ENCODE measurements at places on chromosomes 2 and 18.

DNA sequence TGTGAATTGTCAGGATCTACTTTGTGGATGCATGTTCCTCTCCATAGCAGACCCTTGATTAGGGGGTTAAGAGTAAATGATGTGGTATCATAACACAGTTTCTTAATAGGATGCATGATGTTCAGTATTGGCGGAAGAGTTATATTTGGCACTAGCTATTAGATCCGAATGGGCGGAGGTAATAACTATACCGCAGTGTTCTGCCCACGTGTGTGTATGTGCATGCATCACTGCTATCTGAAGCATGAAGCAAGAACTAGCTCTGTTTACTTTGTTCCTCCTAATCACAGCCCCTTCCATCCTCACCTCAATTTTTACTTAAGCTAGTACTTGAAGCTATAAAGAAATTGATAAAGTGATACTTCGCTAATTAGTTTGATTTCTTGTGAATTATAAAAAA lies 159.6 kb upstream of the NOSTRIN start:
- DNase-seq = no peak

- DNase-seq = no peak
Measured at GRCh38 chr18:63157293-63158011, 162.1 kb downstream of the BCL2 start.

DNA sequence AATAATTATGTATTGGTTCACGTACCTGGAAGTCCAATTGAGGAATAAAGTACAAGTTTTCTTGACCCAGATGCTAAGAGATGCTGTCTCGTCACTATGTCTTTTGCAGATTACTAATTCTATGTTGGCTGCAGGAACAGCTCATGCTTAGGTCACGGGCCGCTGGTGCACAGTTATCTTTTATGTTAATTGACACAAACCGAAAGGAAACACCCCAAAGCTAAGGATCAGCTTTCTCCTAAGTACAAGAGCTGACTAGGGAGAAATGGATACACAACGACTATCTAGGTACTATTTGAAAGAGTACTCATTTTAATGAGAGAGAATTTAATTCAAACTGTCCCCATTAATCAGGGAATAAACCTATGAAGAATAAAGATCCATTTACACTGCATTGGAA lies 217.7 kb upstream of the SLC35G4 start:
- DNase-seq = no peak

DNA sequence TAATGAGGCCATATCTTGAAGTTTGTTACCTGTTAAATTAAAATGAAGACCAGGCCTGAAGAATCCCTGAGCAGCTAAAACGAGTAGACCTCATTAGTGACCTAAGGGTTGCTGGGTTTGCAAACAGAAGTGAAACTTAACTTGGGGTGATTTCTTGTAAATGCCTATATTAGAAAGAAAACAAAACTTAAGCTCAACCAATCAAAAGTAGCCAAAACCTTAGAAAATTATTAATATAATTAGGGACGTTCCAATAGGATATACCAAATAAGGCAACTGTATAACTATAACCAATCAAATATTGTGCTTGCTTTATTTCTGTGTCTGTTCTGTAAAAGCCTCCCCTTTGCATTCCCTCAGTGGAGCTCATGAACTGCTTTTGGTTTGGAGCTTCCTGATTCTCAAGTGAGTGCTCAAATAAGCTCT lies 137.9 kb upstream of the VRK2 start:
- no peak for DNase-seq

DNA sequence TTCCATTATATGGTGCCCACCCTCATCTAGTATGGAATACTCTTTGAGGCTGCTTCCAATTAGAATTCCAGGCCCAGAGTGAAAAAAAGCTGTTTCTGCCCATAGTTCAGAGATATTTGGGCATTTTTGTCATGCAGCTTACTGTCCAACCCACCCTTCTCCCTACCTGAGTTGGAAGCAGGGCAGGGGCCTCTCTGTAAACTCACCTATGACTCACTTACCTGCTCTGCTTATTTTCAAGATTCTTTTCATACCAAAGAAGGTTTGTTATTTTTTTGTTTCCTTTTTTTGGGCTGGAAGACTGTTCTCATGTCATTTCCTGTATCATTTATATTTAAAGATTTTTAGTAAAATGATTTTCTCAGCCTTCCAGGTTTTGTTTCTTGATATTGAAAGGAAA lies 38.4 kb upstream of the PPP1R1C start:
- DNase-seq = no peak

GRCh38 chr2:20217041-20217970 lies 7.6 kb downstream of the SDC1 start:
- no peak for DNase-seq

DNA sequence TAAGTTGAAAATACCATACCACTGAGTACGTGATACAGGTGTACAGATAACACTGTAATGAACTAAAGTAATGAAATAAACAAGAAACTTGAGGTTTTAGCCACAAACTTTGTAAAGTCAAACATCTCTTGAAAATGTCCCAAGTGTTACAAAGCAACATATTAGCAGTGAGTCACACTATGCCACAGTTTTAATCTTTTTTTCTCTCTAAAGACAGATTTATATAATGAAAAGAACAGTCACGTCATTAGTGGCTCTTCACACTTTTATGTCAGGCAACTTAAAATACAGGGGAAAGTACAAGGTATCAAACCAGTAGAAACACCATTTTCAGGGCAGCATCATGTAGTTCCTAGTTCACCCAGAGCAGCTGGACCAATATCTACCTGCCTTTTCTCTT lies 42.1 kb downstream of the RAPH1 start:
- peak; percentile 26 for DNase-seq

Measured in fibroblast of the aortic adventitia (primary cell).